ENCODE measurements at places on chromosomes 2 and 18.

- no peak for DNase-seq
These were observed 8.8 kb downstream of the DHX57 start for GRCh38 chr2:38866773-38867443.

- no peak for DNase-seq
These were observed 718 bp upstream of the TNP1 start for GRCh38 chr2:216860426-216861137.

DNA sequence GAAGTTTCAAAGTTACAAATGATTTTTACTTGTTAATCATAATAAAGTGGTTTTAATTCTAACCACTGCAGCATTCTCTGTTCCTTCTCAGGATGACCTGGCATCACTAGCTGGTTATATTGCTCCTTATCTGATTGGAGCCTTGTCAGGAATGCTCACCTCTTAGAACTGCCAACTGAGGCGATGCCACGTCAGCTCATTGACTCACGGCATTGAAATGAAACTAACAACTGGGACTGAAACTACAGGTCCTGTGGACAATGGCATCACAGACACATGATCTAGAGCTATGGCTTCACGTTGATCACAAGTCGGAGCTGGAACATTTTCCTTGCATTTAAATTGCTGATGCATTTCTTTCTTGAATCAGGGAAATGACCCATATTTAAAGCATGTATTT lies 54.9 kb upstream of the MAP2 start:
- no peak for DNase-seq

GRCh38 chr2:230218421-230218820 lies 1.4 kb downstream of the SP110 start:
- DNase-seq, result no peak

GRCh38 chr2:5845798-5846330 lies 153.7 kb downstream of the SOX11 start:
- no peak for DNase-seq

- no peak for DNase-seq
These were observed 47.9 kb upstream of the MAPRE2 start for GRCh38 chr18:34993289-34993688.

DNA sequence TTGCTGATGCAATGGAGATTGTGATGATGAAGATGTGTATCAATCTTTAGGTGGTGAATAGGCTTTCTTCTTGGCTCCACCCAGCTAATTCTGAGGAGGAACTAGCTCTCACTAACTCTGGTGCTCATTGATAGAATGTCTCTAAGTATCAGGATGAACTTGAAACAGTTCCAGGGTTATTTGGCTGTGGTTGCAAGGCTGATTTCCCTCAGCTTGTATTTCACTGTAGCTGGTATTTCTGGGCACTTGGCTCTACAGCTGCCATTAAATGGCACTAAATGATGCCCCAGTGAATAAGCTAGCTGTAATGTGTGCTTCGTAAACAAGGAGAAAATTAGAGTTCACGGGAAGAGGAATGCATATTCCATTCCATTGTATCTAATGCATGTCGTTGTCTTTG lies 241.2 kb downstream of the RPIA start:
- no peak for DNase-seq

- no peak for DNase-seq
These were observed 155.1 kb upstream of the RASGRP3 start for GRCh38 chr2:33321236-33321771.

DNA sequence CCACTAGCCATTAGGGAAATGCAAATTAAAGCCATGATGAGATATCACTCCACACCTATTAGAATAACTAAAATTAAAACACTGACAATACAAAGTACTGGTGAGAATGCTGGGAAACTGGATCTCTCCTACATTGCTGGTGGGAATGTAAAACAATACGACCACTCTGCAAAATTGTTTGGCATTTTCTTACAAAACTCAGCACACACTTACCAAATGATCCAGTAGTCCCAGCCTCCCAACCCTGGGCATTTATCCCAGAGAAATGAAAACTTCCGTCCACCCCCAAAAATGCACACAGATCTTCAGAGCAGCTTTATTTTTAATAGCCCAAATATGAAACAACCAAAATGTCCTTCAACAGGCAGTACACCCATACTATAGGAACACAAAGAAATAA lies 8.9 kb upstream of the TMSB10 start:
- DNase-seq, result no peak

- no peak for DNase-seq
These were observed 43.2 kb upstream of the SALL3 start for GRCh38 chr18:78936251-78937005.

- no peak for DNase-seq
These were observed 367.5 kb upstream of the MMADHC start for GRCh38 chr2:149954981-149955600.

DNA sequence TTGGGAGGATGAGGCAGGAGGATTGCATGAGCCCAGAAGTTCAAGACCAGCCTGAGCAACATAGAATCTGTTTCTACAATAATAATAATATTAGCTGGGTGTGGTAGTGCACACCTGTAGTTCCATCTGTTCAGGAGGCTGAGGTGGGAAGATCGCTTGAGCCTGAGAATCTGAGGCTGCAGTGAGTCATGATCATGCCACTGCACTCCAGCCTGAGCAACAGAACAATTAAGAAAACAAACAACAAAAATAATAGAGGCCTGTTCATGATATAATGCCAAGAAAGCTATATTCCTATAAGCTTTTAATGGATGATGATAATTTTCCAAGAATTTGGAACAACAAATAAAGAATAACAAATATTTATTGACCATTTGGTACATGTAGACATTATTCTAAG lies 6.9 kb upstream of the CCBE1 start:
- DNase-seq, result no peak

DNA sequence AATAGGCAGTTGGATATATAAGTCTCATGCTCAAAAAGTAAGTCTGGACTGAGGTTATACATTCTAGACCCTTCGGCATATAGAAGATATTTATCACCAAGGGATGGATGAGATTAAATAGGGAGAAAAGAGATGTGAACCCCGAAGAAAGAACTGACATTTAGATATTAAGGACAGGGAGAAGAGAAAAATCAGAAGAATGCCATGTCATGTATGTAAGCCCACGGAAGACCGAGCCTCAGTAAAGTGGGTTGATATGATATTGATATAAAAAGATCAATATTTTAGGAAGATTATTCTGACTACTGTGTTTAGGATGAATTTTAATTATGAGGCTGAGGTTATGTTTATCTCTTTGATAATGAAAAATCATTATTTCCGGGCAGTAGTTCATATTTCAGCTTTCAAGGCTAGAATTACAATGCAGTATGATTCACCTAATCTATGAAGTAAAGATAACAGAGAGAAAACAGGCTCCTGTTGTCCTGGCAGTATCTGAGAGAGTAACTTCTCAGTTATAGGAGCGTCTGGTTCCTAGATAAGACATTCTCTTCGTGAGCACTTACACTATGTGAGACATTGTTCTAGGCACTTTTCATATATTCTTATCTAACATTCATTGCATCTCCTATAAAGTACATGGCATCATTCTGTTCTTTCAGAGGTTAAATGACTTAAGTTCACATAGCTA lies 83.0 kb downstream of the UBR3 start:
- no peak for DNase-seq

DNA sequence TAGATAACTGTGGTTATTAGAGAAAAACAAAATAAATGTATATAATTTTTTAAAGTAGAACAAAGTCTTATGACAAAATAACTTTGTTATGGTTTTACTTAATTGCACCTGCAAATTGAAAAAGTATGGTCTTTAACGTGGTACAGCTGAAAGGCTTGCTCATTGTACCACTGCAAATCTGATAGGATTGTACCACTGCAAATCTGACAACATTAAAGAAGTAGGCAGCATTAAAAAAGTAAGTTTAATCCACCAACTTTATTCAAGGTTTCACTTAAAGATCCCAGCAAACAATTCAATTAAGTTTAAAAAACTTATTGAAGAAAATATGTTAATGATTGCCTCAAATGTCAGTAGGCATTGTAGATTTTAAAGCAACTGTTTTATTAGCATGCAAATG lies 4.7 kb downstream of the SP5 start:
- DNase-seq, result no peak

DNA sequence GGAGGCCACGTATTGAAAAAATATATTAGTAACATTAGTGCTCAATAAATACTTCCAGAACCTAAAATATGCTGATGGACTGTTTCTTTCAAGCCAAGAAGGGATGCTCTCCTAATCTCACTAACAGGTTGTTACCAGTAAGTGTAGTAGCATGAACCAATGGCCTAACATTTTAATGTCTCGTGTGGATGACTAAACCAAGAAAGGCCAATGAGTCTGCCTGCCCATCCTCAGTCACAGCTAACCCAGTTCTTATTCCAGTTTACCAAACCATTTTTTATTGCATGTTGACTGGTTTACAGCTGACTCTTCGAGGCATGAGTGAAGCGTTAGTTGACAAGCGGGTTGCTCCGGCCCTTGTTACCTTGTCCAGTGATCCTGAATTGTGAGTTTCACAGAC lies 45.1 kb upstream of the TNFRSF11A start:
- DNase-seq, result no peak

- no peak for DNase-seq
These were observed 309.0 kb upstream of the GULP1 start for GRCh38 chr2:187982668-187983067.

- no peak for DNase-seq
These were observed 134.1 kb downstream of the FMNL2 start for GRCh38 chr2:152468899-152469692.

- no peak for DNase-seq
These were observed 239.3 kb downstream of the GBX2 start for GRCh38 chr2:235928751-235929370.

DNA sequence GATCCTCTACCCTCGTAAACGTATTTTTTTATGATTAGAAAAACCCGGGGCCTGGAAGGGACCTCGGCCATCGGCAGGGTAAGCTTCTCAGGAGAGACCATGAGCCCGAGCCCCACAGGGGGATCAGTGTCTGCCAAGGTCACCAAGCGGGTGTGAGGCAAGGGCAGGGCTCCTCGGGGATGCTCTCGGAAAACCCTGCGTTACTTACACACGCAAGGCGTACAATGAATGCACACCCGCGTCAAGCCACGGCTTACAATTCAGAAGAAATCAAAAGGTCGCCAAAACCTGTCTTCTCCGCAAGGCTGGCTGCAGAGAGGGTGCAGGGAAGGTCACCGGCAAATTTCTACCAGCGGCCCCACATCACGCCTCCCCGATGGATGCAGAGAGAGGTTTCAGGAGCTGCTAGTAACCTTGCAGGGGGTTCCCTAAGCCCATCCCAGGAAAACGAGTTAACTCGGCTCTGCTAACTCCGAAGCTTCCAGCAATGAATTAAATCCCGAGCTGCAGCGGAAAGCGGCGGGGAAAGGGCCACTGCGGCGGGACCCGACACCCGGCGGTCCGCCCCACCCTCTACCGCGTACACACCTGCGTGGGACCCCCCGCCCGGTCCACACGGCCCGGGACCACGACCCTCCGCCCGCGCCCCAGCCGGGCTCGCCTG lies 638 bp downstream of the ST3GAL5 start:
- DNase-seq, result no peak

DNA sequence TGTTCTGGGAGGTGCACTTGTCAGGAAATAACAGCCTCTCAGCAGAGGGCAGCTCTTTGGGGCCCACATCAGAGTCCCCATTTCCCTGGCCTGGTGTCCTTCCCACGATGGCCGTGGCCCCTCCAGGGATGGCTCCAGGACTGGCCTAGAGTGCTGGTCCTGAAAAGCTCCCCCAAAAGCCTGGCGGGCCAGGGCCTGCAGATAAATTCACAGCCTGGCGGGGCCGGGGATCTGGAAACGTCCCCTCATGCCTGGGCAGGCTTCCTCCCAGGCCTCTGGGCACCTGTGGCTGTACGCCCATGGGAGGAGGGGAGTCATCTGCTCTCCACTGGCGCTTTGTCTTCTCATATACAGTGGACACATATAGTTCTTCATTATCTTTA lies 52.6 kb upstream of the HS6ST1 start:
- DNase-seq, result no peak

DNA sequence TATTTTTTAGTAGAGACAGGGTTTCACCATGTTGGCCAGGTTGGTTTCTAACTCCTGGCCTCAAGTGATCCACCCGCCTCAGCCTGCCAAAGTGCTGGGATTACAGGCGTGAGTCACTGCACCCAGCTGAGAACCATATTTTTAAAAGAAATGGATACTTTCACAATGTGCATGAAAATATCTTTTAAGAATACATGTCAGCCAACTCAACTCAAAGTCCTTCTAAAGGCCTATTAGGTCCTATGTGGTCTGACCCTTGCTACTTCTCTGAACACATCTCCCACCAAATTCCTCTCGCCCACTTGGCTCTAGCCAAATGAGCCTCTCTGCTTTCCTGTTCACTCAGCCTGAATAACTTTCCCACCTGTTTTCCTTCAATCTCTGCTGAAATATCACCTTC lies 119.6 kb downstream of the MTX2 start:
- DNase-seq, result no peak

GRCh38 chr2:235727174-235727573 lies 233.3 kb downstream of the AGAP1 start:
- no peak for DNase-seq

GRCh38 chr2:75547345-75548035 lies 13.2 kb downstream of the EVA1A start:
- no peak for DNase-seq

DNA sequence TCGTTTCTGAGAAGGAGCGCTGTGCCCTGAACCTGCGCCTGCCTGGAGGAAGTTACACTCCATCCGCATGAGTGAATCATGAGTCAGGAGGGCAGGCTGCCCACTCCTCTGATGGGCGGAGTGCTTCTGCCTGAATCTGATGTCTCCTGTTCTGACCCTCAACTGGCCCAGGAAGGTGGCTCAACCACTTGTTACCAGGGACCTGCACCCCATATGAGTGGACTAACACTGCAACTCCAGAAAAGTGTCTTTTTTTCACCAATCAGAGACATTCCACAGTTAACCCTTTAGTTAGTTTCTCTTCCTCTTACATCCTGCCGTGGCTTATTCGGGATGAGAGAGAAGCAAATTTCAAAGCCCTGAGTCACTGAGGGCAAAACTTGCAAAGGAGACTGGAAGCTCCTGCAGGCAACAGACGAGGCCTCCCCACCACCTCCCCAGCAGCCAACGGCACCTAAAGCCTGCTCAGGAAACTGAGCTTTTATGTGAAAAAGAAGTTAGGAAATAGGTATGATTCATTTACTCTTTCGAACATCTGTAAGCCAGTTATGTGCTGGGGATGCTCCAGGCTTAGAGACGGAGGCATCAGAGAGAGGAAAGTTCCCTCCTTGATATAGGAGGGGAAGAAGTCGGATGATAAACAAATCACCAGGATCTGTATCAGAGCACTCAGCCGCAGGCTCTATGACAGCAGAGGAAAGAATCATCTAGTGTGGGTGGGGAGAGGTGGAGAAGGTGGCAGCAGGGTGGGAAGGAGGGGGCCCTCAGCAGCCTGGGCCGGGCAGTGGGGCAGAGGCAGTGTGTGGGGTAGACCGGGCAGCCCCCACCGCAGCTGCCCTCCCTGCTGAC lies 30.9 kb downstream of the MBP start:
- DNase-seq, result peak; percentile 15

GRCh38 chr2:168978461-168978861 lies 52.7 kb downstream of the ABCB11 start:
- no peak for DNase-seq

GRCh38 chr2:15965564-15966019 lies 25.2 kb downstream of the MYCN start:
- DNase-seq, result no peak

- DNase-seq, result no peak
These were observed 261.9 kb upstream of the FSHR start for GRCh38 chr2:49416252-49416651.
